ENCODE measurements at places on chromosomes 16 and 17. TPM values are rescaled to one million over a fixed set of nuclear protein-coding genes. Genes with fewer than 3 reads are reported as not detected.

The TAC4 gene
- total RNA-seq: 1.3 TPM

The PRR29 gene
- total RNA-seq: 1.8 TPM

The BAHCC1 gene
- total RNA-seq: 9.5 TPM

The NACA2 gene
- not detected for total RNA-seq

The PRAC2 gene
- total RNA-seq: not detected

The PRDM7 gene
- total RNA-seq: not detected

The SLC4A1 gene
- 0.71 TPM for total RNA-seq

The KATNIP gene
- total RNA-seq: 9.7 TPM

The MT1M gene
- total RNA-seq: 16.2 TPM

The SEC14L5 gene
- 14.9 TPM for total RNA-seq

The ITGAL gene
- total RNA-seq: 11.5 TPM

The GAS2L2 gene
- not detected for total RNA-seq

The AGRP gene
- not detected for total RNA-seq

The CEMP1 gene
- total RNA-seq: not detected

The CCL14 gene
- 2.7 TPM for total RNA-seq

The TLCD3B gene
- total RNA-seq: not detected

The RAB37 gene
- total RNA-seq: 1.2 TPM

The NOXO1 gene
- not detected for total RNA-seq

The OR3A1 gene
- not detected for total RNA-seq

The CHST4 gene
- 0.57 TPM for total RNA-seq

The USH1G gene
- total RNA-seq: not detected

The MYO15A gene
- total RNA-seq: 0.12 TPM

Measured in heart left ventricle (tissue), 16 donors.